ENCODE measurements at places on chromosomes 5 and 9. TPM values are rescaled to one million over a fixed set of nuclear protein-coding genes. Genes with fewer than 3 reads are reported as not detected.

- DNase-seq: no peak
Measured at GRCh38 chr9:17531642-17532254, 47.1 kb upstream of the SH3GL2 start.

GRCh38 chr9:128551657-128552152 lies 682 bp upstream of the SPTAN1 start:
- DNase-seq: no peak

DNA sequence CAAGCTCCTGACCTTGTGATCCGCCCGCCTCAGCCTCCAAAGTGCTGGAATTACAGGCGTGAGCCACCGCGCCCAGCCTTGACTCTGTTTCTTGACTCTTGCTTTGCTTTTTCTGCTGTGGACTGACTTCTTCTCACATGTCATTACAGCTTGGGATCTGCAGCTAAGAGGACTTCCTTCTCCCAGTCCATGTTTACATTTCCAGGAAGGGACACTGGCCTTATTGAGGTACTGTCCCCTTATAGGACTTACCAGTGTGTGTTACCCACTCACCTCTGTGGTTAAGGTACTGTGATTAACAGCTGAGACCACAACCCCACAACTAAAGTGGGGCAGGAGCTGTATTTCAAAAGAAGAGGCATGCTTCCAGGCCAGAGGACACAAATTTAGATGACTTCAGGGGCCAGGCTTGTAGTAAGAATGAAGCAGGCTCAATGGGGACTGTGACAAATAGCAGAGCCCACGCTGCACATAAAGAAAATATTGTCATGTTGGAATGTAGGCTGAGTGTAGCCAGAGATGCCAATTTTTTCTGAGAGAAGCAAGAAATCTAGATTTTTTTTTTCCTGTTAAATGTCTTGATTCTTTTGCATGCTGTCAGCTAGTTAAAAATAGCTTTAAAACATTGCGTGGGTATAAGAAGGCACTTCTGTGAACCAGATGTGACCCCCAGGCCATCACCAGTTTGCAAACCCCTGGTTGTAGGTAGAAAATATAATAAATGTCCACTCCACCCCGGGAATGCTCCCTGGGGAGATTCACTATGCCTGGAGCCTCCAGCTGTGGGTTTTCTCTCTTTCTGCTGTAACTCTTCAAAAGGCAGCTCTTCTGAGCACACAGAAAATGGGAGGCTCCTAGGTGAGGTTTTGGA lies 75.0 kb downstream of the PTPDC1 start:
- no peak for DNase-seq

GRCh38 chr9:133115604-133116345 lies 5.3 kb downstream of the RALGDS start:
- DNase-seq: no peak

DNA sequence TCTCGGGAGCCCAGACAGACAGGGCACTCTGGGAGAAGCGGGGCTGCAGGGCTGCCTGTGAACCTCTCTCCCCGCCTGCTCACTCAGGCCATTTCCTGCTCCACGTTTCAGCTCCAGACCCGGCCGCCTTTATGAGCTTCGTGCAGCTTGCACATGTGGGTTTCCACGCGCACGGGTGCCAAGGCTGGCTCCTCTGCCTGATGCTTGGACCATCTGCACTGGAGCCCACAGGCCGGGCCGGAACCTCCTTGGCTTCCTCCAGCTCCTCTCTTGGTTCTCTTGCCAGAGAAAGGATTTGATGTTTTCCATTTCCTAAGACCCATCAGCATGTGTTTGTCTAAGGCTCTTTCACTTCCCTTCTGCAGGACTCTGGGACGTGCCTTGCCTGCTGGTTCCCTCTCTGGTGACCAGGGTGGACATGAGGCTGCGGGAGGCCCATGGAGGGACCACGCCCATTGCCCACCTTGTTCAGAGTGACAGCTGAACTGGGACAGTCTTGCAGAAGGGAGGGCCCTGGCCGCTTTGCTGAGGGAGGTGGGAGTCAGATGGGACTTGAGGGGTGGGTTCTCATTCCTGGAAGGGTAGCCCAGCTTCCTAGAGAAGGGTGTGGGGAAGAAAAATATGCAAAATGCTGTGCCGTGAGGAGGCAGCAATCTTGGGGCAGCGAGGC lies 23.3 kb upstream of the COL5A1 start:
- DNase-seq: peak; percentile 67

- peak; percentile 47 for DNase-seq
Measured at GRCh38 chr5:10585518-10585915, 21.6 kb downstream of the ANKRD33B start.

GRCh38 chr9:71891557-71892189 lies 19.3 kb downstream of the ABHD17B start:
- no peak for DNase-seq

GRCh38 chr9:92187390-92187789 lies 72.2 kb upstream of the SPTLC1 start:
- no peak for DNase-seq

DNA sequence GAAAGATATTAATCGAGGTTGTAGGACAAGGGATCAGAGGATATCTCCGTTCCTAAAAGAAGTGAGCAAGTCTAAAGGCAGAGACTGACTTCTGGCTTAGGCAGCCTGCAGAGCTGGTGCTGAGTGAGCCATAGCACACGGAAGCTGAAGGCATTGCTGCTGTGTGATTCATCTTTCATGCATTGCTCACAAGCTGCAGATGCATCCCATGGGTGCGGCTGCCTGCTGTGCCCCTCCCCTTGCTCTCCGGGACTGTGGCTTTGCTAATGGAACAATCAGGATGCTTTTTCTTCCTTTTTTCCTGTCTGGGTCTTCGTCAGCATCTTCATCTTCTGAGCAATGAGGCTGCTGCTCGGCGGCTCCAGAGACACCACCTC lies 341.4 kb downstream of the DIRAS2 start:
- no peak for DNase-seq

GRCh38 chr9:81427870-81428269 lies 261.5 kb downstream of the TLE1 start:
- DNase-seq: no peak

GRCh38 chr9:10255758-10256157 lies 357.0 kb downstream of the PTPRD start:
- no peak for DNase-seq

DNA sequence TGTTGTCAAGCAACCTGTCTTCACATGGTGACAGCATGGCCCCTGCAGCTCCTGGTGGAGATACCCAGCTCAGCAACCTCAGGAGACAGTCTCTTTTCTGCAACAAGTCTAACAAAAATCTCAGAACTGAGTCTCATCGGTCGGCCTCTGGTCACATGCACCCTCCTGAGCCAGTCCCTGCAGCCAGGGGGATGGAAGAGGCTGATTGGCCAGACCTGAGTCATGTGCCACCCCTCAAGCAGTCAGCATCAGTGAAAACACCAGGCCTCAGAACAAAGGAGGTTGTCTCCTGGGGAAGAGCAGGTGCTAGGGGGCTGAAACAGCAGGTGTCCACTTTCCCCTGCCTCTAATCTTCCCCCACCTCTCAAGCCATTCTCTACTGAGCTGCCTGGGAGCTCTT lies 54.4 kb downstream of the SMIM23 start:
- no peak for DNase-seq

- DNase-seq: no peak
Measured at GRCh38 chr5:55903121-55903701, 52.1 kb downstream of the IL31RA start.

GRCh38 chr5:37739817-37740261 lies 100.0 kb downstream of the GDNF start:
- no peak for DNase-seq

- DNase-seq: no peak
Measured at GRCh38 chr9:100443781-100444768, 17.1 kb downstream of the MSANTD3 start.

DNA sequence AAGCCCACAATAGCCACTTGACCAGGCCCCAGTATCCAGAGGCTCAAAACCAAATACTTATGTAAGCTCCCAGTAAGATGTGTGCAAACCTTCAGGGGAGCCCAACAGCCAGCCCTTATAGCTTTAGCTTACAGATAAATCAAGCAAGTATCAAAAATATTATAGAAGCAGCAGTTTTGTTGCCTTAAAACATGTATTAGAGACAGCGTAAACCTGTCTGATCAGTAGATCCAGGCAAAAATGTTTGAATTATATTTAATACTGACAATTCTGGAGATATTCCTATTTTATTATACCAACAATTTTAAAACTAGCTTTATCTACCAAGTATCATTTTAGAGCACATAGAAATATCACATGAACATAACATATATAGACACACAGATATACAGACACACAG lies 365.6 kb upstream of the KLF4 start:
- DNase-seq: no peak

- DNase-seq: no peak
Measured at GRCh38 chr5:36079200-36079781, 12.6 kb upstream of the UGT3A2 start.

DNA sequence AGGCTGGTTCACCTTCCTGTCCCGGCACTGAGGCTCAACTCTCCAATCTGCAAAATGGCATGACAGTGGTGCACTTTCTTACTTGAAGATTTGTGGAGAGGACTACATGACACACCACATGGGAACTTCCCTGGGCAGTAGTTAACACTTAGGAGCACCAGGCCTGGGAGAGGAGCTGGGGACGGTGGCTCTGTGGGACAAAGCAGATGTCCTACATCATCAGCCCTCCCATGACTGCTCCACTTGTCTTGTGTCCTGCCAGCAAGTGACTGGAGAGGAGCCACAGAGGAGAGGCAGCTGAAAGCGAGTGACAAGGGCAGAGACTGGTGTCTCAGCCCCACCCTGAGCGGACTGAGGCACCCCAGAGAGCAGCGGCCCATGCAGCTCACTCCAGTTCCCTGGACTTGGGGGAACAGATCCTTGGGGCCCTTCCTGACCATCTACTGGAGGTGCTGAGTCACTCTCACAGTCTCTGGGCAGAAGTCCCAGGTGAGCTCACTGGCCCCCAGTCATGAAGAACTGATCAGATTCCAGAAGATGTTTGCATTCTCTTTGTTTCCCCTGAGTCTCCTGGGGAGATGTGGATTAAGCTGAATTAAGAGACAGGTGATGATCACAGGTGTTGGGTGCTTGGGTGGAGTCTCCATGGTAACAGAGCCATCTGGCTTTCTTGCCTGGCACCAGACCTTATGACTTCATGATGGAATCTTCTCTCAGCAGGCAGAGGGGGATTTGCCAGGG lies 13.2 kb upstream of the SLC25A48 start:
- DNase-seq: no peak

GRCh38 chr5:72476721-72477120 lies 30.5 kb downstream of the ZNF366 start:
- DNase-seq: no peak

- no peak for DNase-seq
Measured at GRCh38 chr5:72470826-72471225, 36.4 kb downstream of the ZNF366 start.

DNA sequence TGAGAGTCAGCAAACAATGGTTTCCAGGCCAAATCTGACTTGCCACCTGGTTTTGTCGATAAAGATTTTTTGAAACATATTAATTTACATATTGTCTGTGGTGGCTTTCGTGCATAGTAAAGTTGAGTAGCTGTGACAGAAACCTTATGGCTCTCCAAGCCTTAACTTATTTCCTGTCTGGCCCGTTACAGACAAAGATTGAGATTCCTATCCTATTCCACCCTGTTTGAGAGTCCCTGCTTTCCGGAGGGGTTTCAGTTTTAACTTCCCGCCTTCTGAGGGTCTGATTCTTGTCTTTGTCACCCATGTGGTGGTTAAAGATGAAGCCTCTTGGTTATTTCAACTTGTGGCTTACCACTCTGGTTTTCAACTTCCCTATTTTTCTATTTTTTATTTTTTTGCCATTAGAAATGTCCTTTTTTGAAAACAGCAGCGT lies 11.4 kb downstream of the OTULIN start:
- DNase-seq: no peak

GRXCR2 gene
- not detected for total RNA-seq

JMY gene
- 20.6 TPM for total RNA-seq

SLC1A3 gene
- 19.4 TPM for total RNA-seq

ARL14EPL gene
- not detected for total RNA-seq

CNTNAP3B gene
- 20.4 TPM for total RNA-seq

CCL27 gene
- not detected for total RNA-seq

ZNG1A gene
- 33.6 TPM for total RNA-seq

MRPL36 gene
- total RNA-seq: 28.4 TPM

IFNA17 gene
- not detected for total RNA-seq

ACTBL2 gene
- not detected for total RNA-seq

COL23A1 gene
- total RNA-seq: 10.7 TPM
